Right atrium auricular region (tissue), 2 donors: ENCODE measurements at places on chromosomes 16 and 17.

- no peak for DNase-seq
Observed at GRCh38 chr17:29138184-29138955, 41.8 kb downstream of the MYO18A start.

DNA sequence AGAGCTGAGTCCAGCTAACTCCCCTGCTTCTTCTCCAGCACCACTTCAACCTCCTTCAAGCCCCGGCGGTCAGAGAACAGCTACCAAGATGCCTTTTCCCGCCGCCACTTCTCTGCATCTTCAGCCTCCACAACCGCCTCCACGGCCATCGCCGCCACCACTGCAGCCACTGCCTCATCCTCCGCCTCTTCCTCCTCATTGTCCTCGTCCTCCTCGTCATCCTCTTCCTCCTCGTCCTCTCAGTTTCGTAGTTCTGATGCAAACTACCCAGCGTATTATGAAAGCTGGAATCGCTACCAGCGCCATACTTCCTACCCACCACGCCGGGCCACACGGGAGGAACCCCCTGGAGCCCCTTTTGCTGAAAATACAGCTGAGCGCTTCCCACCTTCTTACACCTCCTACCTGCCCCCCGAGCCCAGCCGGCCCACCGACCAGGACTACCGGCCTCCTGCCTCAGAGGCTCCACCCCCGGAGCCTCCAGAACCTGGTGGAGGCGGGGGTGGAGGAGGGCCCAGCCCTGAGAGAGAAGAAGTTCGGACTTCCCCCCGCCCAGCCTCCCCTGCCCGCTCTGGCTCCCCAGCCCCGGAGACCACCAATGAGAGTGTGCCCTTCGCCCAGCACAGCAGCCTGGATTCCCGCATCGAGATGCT lies 7.1 kb downstream of the SETD1A start:
- no peak for DNase-seq

DNA sequence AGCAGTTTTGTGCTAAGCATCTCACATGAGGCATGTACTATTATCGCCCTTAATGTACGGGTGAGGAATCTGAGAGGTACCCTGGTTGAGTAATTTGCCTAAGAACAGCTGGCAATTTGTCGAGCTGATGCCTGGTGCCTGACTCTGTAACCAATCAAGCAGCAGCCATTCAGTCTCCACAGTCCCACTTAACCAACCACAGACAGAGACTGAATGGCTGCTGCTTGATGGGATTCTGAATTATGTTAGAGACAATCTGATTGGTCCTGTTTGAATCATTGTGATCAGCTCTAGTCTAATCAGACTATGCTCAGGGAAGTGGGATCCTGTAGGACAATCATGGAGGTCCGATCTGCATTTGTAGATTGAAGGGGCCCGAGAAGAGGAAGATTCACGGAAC lies 447.0 kb downstream of the SHISA9 start:
- DNase-seq, result no peak

DNA sequence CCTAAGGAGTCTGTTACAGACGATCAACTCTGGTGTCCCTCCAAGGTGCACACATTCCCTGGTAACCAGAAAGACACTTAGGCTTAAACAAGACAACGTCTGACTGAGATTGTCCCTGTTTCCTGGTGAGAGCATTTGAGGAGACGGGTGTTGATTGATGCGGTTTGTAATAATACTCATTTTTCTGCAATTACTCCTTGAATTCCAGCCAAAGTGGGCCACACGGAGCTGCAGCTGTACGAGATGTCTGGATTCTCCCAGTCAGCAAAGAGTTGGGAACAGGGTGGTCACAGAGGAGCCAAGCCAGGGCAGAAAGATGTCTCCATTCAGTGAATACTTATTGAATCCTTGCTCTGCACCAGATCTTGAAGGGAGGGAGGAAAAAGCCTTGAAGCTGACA lies 30.9 kb upstream of the CES5A start:
- DNase-seq, result no peak

DNA sequence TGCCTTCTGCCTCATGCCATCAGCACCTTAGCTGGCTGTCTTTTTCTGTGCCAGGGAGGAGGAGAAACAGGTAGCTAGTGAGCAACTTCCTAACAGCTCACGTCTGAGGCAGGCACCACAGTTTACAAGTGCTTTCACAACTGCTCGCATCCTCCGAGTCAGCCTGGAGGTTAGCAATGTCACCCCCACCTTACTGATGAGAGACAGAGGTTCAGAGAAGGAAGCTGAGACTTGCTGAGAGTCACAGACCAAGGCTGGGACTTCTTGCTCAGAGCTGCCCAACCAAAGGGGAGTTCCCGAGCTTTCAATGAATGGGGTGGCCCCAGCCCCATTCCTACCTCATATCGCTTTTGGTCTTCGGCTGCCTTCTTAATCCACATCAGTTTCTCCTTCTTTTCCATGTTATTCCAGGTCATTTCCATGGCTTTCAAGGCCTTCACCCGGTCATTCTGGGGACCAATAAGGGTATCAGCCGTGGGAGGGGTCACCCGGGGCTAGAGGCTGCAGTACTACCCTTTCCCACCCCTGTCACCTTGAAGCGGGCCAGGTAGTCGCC lies 9.6 kb downstream of the UBTF start:
- no peak for DNase-seq

DNA sequence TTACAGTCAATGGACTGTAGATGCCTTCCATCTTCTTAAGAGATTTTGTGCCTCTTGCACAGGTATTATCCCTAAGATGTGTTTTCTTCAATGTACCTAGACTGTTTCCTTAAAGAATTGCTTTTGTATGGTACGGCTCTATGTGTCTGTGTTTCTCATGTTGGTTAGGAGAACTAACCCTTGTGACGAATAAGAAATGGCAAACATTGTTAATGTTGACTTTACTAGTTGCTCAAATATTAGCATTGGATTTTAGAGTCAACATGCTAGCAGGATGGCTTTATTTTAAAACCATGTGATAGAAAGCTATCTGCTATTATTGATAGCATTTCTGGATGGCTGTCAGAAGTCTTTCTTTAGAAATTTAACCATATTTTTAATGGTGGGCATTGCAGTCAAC lies 34.5 kb downstream of the WWOX start:
- DNase-seq, result no peak

DNA sequence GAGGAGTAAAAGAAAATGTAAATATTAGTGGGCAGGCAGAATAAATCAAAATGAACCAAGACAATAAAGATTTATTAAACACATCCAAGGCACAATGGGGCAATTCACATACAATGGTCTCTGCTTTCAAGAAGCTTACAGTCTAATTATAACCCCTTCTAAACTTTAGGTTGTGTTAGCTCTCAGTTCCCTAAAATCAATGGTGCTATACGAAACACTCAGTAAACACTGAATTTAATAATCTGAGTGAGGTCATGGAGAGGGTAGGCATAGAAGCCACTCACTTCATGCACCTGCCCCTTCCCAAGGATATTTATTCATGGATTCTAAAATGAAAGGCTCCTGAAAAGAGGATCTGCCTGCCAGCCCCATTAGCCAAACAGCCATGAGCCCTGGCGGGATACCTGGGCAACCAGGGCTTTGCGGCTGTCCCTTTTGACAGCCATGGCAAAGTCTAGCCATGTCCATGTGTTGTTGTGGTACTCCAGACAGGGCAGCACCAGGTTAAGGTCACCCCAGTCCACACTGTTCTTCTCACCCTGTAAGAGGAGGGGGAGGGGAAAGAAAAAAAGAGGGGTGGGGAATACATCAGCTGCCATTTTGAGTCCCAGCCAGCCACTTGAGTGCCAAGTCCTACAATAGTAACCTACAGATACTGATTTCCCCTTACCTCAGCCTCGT lies 1.4 kb upstream of the RSKR start:
- no peak for DNase-seq

- DNase-seq, result no peak
Observed at GRCh38 chr17:4518901-4519300, 20.2 kb downstream of the SPNS2 start.

DNA sequence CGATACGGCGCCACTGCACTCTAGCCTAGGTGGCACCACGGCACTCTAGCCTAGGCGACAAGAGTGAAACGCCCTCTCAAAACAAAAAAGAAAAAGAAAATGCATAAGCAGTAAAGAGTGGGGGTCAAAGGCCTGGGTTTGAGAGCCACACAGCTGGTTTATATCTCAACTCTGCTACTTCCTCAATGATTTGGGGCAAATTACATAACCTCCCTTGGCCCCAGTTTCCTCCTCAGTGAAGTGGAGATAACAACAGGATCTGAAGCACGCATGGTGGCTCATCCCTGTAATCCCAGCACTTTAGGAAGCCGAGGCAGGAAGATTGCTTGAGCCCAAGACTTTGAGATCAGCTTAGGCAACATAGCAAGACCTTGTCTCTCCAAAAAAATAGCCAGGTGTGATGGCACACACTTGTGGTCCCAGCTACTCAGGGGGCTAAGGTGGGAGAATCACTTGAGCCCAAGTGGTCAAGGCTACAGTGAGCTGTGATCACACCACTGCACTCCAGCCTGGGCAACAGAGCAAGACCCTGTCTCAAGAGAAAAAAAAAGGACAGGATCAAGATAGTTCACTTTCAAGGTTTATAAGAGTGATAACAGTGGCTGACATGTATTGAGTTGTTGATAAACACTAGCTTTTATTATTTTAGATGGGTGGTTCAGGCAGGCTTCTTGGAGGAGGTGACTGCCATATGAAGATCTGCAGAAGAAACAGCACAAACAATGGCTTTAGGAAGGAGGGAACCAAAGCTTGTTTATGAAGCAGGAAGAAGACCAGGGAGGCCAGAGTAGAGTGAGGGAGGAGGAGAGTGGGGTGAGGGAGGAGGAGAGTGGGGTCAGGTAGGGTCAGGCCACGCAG lies 8.5 kb upstream of the COG1 start:
- DNase-seq, result no peak

- DNase-seq, result no peak
Observed at GRCh38 chr16:50198802-50199403, 45.8 kb downstream of the TENT4B start.

- DNase-seq, result no peak
Observed at GRCh38 chr16:76943921-76944320, 247.1 kb upstream of the MON1B start.

DNA sequence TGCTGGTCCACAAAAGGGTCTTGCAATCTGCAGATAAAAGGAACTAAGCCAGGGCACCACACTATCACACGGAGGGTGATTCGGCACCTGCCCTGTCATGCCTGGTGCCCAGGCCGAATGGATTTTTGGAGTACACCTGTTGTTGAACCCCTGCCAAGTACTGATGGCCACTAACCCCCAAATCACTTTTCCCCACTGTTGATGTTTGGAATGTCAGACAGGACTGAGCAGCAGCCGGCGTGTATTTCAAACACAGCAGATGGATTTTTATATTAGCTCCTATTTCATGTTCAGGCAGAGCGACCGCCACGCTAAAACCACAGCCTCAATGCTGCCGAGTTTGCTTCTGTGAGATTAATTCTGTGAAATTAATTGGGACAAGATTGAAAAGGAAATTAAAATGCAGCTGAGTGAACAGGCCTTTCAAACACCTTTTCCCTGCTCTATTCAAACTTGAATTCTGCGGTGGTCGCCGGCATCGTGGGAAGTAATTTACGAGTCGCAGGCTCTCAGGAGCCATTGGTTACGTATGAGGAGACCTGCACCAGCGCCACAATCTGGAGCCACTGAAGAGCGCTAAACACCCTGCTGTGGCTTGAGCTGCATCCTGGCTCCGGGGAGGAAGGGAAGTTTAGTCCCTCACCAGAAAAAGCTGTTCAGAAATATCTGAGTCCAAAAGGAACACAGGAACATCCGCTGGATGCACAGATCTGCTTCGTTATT lies 48.5 kb downstream of the SNX11 start:
- DNase-seq, result no peak

DNA sequence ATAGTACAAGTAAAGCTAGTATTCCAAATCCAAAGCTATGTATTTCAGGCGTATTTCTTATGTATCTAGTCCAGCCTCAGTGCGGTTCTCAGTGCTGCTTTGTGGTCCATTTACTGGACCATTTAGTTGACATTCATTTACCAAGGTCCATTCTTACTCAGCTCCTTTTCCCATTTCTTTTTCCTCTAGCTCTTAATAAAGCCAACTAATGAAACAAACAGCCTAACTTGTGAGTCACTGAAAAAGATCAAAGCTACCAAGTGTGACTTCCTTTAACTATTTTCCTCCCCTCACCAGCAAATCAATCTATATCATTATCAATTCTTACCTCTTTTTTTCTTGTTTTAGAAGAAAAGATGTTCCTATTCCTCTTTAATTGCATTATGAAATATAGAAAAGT lies 64.0 kb downstream of the CYB561 start:
- DNase-seq, result no peak

DNA sequence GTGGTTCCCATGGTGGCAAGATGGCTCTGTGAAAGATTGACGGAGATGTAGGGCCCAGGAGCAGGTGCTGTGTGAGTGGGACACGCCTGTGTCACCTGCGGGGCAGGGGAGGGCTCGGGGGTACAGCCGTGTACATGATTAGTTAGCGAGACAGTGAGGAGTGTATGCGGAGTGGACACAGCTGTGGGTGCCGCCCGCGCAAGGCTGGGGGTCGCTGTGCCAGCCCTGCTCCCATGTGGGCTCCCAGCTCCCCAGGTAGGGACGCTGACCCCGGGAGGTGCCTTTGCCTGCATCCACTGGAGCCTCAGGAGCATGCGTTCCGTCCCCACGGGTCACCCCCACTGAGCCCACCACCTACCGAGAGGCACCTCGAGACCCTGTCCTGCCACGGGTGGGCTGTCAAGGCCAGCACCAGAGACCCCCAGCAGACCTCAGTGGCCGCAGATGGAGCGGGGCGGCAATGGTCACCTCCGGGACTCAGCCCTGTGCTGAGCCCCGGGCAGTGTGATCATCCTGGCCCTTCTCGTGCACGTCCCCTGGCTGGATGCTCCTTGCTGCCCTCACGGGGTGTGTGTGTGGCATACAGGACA lies 7.4 kb downstream of the CAPN15 start:
- no peak for DNase-seq
